ENCODE measurements at places on chromosomes 3 and 15.
A peak's percentile ranks its signal among the peaks of the same experiment; 100 is the strongest.

DNA sequence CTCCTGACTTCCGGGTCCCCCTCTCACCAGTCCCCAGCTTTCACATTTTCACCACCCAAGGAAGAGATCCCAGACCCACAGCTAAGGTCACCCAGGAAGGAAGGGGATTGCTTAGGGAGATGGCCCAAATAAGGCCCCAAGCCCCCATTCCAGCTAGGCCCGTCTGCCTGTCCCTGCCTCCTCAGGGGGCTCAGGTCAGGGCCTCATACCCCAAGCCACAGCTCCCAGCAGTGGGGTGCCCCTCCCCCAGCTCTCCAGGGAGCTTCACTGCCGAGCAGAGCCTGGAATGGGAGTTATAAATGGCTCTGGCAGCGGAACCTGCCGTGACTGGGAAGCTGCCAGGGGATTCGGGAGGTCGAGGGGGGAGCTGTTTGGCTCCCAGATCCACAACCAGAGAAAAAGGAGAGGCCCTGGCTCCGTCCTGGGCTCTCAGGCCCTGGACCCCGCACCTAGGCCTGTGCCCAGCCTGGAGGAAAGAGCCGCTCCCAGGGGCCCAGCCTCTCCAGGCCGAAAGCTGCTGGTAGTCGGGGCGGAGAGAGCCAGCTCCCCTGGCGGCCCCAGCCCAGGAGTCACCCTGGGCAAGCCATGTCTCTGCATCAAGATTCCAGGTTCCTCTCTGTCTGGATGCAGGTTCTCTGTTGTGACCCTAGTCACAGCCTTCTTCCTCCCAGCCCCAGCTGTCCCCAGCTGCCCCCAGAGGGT is 550 bp downstream of the CCDC9B start:
- DNase-seq, result no peak

GRCh38 chr15:91694131-91694830 is 159.2 kb upstream of the SLCO3A1 start:
- DNase-seq, result peak; percentile 58

- DNase-seq, result no peak
Observed at GRCh38 chr15:60128000-60128376, 123.9 kb downstream of the FOXB1 start.

- DNase-seq, result peak; percentile 33
Observed at GRCh38 chr15:86178845-86179244, 99.2 kb downstream of the AGBL1 start.

GRCh38 chr3:37546876-37547275 is 314.8 kb upstream of the CTDSPL start:
- peak; percentile 10 for DNase-seq

GRCh38 chr15:36426691-36427090 is 152.7 kb upstream of the CDIN1 start:
- no peak for DNase-seq

DNA sequence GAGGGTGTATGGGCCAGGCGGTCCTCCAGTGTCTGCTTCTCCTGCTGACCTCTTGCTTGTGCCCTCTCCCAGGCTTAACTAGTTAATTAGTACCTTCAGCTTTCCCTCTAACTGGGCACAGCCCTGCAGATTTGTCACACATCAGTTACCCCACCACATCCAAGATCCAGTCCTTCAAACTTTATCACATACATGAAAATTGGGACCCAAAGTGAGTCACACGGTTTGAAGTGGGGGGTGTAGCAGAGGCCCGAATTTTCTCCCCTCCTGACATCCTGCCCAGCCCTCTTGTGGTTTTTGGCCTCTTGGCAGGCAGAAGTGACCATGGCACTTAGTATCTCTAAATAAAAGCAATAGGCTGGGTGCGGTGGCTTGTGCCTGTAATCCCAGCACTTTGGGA is 3.9 kb downstream of the MAPKAPK3 start:
- DNase-seq, result no peak

DNA sequence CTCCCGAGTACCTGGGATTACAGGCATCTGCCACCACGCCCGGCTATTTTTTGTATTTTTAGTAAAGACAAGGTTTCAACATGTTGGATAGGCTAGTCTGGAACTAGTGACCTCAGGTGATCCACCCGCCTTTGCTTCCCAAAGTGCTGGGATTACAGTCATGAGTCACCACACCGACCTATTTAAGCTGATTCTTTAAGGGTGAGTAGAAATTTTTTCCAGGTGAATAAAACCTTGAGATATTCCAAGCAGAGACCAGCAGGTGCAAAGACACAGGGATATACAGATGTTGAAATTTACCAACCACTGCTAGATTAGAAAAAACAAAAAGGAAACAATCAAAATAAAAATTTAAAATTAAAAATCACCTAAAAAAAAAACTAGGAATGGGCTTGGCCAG is 74.4 kb upstream of the CHRNB4 start:
- no peak for DNase-seq

DNA sequence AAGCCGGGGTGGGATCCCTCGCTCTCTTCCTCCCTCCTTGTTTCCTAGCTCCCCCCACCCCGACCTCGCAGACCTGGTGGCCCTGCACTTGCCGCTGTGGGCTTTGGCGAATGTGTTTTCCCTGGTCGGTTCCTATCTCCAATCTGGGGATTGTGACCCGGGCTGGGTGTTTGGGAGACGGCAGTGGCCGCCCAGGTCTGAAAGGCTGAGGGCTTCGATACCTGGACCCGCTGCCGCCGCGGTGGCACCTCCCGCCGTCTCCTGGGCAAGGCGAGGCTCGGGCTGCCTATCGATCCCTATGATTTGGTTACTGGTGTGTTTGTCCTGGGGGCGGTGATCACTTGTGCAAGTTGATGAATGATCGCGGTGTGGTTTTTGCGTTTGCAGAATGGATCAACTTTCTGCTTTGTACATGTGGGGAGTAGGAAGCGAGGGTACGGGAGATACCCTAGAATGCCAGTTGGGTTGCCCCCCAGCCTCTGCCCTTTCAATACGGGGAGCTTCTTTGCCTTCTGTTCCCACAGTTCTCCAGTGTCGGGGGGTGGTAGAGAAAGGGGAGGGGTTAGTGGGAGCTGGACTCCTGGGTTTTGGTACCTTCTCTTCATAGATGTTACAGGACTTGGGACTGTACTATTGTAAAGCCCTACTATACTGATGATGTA is 3.0 kb downstream of the BBX start:
- DNase-seq, result no peak

DNA sequence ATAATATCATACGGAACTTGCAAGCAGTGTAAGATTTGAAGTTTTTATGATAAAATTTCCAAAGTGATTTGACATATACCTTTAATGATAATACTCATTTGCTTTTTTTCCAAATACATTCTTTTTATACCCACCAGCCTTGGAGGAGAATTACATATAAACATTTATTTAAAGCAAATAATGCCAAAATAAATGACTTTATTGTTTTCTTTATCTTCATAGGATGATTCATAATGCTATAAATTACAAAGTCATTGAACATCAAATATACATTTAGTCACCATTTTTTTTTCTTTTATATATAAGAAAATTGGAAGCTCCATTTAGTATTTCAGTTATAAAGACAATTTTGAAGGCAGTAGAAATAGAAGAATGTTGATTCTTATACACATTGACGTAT is 450.9 kb downstream of the NAALADL2 start:
- no peak for DNase-seq

- DNase-seq, result no peak
Observed at GRCh38 chr15:32982001-32982400, 212.5 kb downstream of the FMN1 start.

GRCh38 chr3:190122198-190122771 is 1.6 kb upstream of the P3H2 start:
- no peak for DNase-seq

DNA sequence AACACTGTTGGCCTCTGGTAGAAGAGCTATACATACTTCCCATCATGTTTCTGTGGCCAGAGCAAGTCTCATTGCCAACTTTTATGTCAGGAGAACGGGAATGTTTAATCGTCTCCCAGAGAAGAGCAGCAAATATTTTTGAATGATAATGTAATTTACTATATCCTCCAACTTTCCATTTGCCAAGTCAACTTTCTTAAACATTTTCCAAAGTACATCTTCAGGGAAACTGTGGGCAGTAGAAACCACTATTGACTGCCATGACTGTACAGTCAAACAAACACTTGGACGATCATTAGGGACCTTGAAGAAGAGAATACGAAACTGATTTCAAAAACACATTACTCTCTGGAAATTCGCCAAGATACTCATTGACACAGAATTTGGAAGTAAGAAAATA is 201.5 kb downstream of the GABRB3 start:
- DNase-seq, result no peak

- no peak for DNase-seq
Observed at GRCh38 chr3:127716384-127716783, 43.6 kb downstream of the ABTB1 start.

- no peak for DNase-seq
Observed at GRCh38 chr15:76941636-76942035, 10.1 kb downstream of the RCN2 start.

GRCh38 chr3:40615918-40616819 is 91.4 kb downstream of the ZNF621 start:
- peak; percentile 2 for DNase-seq

- DNase-seq, result no peak
Observed at GRCh38 chr15:60679256-60679655, 200.3 kb upstream of the ICE2 start.

DNA sequence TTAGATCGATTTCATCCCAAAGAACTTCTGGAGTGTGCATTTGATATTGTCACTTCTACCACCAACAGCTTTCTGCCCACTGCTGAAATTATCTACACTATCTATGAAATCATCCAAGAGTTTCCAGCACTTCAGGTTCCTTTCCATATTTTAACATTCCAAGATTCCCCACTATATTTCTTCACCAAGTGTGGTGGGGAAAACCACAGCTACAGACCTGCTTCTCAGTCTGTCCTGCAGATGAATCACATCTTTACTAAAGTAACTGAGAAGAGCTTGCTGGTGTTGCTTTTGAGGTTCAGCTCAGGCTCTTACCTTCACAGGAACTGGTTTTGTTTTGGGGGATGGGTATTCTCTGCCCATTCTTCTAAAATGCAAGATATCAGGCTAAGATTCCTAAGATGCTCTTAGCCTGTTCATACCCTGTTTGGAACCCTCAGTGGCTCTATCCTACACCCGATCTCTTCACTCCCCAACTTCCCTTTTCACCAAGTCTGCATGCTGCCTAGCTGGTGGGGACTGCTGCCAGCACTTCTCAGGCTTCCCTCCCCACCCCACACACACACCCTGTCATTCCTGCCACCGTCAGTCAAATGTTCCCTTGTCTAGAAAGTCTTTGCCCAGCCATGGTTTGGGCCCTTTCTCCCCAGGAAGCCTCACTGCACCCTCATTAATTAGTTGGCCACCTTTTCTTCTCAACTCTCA is 30.8 kb downstream of the SRP14 start:
- no peak for DNase-seq

GRCh38 chr3:95338446-95338845 is 1275.6 kb downstream of the NSUN3 start:
- DNase-seq, result no peak

DNA sequence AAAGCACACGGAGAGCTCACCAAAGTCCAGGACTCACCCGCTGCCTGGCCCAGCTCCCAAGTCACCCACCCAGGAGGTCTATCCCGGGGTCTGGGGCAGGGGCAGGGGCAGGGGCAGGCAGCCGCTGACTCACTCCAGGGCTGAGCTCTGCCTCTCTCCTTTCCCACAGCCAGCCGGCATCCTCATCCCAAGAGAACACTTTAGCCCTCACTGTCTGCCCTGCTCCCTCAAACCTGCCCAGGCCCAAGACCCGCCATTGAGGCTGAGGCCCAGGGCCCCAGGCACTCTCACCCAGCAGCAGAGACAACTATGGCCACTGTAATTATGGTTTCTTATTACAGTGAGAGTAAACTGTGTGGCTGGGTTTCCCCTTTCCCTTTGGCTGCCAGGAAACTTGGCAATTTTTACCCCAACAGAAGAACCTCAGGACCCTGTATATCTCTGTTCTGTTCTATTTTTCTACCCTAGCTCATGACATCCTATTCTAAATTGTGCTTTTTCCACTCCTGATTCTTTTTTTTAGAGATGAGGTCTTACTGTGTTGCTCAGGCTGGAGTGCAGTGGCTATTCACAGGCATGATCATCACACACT is 53.0 kb downstream of the IQSEC1 start:
- no peak for DNase-seq

DNA sequence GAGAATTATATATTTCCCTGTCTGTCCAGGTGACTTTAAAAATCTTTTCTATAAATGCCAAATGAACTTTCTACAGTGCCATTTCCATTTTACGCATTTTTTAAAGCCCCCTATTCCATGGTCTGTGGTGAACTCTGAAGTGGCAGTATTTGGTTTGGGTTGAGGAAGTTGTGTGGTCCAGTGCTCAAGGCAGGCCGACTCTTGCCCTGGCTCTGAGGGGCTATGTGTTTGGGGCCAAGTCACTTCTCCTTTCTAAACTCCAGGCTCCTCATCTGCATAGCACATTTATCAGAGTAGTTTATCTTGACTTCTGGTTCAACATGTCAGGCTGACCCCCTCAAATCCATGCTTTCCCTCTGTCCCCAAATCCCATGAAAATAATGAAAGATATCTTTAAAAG is 14.1 kb downstream of the TTC21A start:
- DNase-seq, result no peak

GRCh38 chr15:100192097-100193080 is 149.4 kb downstream of the ADAMTS17 start:
- DNase-seq, result no peak

GRCh38 chr3:66138336-66139313 is 82.2 kb upstream of the SLC25A26 start:
- peak; percentile 17 for DNase-seq

GRCh38 chr3:58952128-58952917 is 97.5 kb downstream of the CFAP20DC start:
- DNase-seq, result no peak

- no peak for DNase-seq
Observed at GRCh38 chr15:36734366-36734765, 154.9 kb downstream of the CDIN1 start.

DNA sequence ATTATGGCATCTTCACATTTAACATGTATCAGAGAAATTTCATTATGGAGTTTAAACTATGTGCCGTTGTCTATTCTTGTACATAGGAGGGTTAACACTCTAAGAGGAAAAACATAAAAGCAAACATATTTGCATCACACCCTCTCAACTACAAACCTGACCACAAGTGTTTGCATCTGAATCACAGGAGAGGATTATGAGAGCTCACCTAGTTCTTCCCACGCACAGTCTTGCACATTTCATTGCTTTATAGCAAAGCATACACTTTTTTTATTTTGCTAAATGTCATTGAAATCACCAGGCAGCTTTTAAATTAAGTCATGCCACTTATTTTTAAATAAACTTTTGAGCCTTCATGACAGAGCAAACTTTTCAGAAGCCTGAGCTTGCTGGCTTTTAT is 12.5 kb downstream of the TRAT1 start:
- DNase-seq, result no peak
